ENCODE measurements at places on chromosomes 7 and 10.

DNA sequence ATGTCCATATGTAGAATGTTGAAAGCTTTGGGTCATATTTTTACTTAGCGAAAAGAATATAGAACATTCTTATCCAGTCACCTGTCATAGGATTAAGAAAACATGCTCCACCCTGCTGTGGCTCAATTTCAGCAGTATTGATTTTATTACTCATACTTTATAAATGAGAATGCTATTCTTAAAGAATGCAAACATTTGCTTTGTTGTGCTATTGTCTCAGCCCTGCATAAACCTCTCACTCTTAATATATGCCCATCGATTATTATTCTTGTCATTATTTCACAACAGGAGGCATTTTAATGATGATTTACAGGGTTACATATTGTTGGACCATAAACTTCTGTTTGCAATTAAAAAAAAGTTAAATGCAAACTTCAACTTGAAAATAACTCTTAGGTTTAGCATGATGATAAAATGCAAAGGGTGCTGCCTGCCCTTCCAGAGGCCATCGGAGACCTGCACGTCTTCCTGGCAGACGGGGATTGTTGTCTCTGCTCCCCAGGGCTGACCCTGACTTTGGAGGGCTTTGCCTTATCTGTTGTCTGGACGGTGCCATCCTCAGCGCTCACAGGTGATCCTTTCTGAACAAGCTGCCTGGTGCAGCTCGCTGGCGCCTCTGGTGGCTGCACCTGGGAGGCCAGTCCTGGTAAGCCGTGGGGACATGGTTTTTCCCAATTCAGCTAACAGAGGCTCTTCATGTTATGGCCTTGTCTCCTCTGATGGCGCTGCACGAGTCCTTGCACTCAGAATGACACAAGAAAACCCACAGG lies 50.0 kb upstream of the SHH start:
- no peak for DNase-seq

DNA sequence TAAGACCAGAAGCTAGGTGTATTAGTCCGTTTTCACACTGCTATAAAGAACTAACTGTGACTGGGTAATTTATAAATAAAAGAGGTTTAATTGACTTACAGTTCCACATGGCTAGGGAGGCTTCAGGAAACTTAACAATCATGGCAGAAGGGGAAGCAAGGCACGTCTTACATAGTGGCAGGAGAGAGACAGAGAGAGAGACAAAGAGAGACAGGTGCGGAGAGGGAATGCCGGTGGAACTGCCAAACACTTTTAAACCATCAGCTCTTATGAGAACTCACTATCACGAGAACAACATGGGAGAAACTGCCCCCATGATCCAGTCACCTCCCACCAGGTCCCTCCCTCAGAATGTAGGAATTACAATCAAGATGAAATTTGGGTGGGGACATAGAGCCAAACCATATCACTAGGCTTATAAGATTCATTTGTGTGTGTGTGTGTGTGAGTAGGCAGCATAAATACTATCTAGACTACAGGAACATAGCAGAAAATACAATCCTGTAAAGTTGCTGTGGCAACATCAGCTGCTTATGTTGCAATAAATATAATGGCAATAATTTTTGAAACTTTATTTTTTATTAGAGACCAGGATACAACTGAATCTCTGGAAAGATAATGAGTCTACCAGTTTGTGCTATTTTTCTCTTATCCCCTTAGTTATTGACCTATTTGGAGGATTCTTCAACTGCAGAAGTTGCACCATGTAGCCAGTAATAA lies 77.1 kb downstream of the NRF1 start:
- no peak for DNase-seq

- no peak for DNase-seq
These were observed 200.8 kb upstream of the PFKP start for GRCh38 chr10:2866569-2866968.

- DNase-seq: no peak
These were observed 68.1 kb downstream of the BMPER start for GRCh38 chr7:33973231-33974015.

- DNase-seq: no peak
These were observed 39.8 kb downstream of the PIP4K2A start for GRCh38 chr10:22674573-22674930.

GRCh38 chr7:43560742-43561330 lies 22.1 kb upstream of the STK17A start:
- DNase-seq: no peak

- peak; percentile 7 for DNase-seq
These were observed 166.8 kb upstream of the ASAH2 start for GRCh38 chr10:50417886-50418830.

- no peak for DNase-seq
These were observed 19.8 kb downstream of the PIK3AP1 start for GRCh38 chr10:96700374-96701099.

- DNase-seq: no peak
These were observed 18.3 kb downstream of the VWDE start for GRCh38 chr7:12385364-12385786.

DNA sequence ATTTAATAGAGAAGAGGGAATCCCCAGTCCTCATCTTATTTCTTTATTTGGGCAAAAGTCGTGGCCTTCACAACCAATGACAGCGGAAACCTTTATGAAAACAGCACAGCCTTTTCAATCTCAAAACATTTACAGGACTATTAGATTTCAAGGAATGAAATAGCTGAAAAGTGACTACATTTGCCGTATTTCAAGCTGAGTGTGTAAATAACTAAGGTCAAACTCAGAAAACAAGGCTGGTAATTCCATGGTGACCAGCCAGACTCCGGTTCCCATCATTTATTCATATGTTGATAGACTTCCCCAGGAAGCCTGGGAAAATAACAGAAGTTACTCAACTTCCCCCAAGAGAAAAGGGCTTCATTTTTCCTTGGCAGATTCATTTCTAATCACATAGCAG lies 457.3 kb upstream of the NFE2L3 start:
- no peak for DNase-seq

DNA sequence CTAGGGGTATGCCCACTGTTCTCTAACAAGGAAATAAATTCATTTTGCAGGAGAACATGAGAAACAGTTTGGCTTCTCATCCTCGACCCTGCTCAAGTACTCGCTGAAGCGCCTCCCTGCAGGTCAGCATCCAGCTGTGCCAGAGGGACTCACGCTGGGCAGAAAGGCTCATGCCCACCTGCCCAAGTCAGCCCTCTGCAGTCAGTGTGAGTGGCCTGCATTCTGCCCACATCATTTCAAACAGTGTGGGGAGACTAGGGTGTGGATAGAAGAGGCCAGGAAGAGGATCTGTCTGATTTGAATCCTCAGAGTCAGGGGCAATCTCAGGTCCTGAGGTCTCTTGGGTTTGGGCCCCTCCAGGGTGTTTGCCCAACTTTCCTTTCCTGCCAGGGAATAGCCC lies 297.8 kb downstream of the ELMO1 start:
- DNase-seq: no peak

DNA sequence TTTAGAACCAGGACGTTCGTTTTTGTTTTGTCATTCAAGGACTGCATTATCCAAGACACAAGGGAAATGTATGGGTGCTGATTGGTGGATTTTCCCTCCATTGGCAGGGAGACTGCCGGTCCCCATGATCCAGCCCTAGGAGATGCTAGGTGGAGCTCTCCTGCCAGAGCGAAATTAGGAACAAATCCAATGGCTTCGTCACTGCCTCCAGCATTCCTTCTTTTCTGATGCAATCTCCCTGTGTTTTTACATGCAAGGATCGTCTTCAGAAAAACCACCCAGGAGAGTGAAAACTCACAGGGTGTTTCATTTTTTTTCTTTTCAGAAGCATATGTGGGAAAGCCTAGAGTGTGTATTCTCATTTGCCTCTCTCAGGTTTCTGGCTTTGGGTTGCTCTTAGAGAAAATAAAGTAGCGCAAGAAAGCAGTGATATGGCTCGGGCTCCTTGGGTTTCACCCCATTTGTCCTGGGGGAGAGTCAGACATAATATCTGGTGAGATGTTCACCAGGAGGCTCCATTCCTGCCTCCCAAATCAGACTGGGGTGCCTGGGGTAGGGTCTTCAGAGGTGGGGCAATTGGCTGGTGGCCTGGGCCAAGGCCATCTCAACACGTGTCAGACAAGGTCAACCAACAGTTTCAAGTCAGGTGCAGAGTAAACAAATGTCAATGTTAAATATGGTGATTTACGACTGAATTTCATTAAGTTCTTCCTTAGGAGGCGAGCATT lies 450.9 kb upstream of the MKI67 start:
- no peak for DNase-seq

GRCh38 chr7:83451501-83452045 lies 197.4 kb downstream of the SEMA3E start:
- no peak for DNase-seq

DNA sequence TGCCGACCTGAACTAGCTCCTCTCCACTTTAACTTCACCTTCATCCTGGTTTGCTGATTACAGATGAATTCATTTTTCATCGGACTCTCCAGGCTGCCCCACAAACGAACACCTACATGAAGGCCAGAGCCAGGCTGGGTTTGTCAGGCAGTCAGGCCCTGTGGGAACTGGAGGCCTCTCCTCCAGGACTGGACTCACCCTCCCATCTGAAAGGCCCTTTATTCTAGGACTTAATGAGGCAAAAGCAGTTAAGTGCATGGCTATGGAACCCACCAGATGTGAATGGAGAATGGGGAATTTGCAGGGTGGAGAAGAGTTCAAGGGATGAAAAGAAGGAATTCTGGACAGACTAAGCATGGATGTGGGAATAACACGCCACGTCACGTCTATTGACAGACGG lies 170.8 kb downstream of the ARHGAP12 start:
- DNase-seq: no peak

- no peak for DNase-seq
These were observed 89.3 kb upstream of the ARID5B start for GRCh38 chr10:61812052-61812721.

Data from stimulated activated CD8-positive, alpha-beta memory T cell treated with anti-CD3 and anti-CD28 coated beads, Interleukin-4, amount 100 ng/mL, for 1 hour (primary cell).